ENCODE measurements at places on chromosomes 3 and 15. TPM values are rescaled to one million over a fixed set of nuclear protein-coding genes. Genes with fewer than 3 reads are reported as not detected.

Gene C2CD4A
- 0.05 TPM for total RNA-seq

Gene GOLGA6B
- not detected for total RNA-seq

Gene GOLGA6L10
- 0.10 TPM for total RNA-seq

Gene ADAMTS7
- 12.6 TPM for total RNA-seq

Gene CCDC39
- not detected for total RNA-seq

All from cardiac ventricle fibroblast (primary cell).